Stimulated activated CD4-positive, alpha-beta T cell treated with anti-CD3 and anti-CD28 coated beads, Interleukin-1b, Interleukin-23, amount 100 ng/mL, for 1 hour (primary cell): ENCODE measurements at places on chromosomes 7 and 10.
A peak's percentile ranks its signal among the peaks of the same experiment; 100 is the strongest.

DNA sequence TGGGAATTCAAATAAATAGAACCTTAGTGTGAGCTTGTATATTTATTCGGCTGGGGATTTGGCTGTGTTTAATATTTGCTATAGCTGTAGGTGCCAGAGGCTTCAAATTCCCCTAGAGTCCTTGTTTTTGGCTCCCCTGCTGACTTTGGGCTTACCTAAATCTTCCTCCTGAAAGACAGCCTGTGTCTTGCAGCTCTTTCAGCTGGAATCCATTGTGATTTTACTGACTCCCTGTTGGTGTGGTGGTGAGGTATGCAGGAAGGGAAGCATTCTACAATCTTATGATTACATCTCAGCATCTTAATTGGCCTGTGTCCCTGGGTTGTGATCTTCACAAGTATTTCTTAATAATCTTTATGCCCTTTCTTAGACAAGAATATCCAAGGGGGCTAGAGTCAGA, 25.9 kb downstream of the FOXI2 start:
- no peak for DNase-seq

DNA sequence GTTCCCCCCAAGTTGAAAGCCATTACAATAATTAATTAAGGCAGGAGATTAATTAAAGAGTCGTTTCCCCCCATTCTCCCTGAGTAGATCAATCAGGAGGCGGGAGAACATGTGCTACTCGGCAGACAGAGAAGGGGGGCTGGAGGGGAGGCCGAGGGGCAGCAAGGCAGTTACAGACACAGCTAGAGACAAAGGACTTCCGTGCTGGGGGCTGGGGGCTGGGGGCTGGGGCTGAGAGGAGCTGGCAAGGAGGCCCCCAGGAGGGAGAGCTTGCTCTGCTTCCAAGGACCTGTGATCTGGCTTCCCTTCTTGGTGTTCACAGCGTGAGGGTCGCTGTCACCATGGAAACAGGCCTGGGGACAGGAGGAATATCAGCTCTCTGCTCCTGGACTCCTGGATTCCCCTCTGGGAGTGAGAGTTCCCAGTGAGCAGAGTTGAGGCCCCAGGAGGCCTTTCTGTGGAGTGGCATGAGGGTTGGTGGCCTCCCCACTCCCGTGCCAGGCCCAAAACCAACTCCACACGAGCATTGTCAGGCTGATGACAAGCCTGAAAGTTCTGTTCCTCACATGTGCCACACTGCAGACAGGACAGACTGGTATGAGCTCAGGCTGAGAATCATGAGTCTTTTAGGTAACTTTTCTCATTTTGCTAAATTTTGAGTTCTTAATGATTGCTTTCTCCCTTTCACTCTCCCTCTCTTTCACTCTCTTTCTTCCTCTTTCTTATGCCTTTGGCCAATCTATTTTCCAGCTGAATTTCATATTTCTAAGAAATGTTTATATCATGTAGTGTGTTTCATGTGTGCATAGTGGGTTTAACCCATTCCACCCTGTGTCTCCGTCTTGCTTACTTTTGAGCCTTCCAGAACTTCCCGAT, 16.4 kb downstream of the FAM241B start:
- no peak for DNase-seq

DNA sequence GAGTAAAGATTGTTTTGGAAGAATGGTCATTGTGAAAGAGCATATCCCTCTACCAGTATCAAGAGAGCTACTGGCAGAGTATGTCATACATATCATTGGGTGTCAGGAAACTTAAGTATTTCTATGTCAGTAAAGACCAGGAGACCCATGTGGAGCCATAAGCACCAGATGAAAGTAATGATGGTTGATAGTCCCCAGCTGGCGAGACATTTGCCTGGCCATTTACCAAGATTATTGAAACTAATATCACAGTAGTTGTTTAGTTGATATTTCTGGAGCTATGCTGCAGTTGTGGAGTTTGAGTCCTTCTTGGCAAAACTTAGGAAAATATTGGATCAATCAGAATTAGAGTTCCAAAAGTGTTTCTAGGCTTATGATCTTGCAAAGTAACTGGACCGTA, 114.8 kb downstream of the SNX10 start:
- no peak for DNase-seq

DNA sequence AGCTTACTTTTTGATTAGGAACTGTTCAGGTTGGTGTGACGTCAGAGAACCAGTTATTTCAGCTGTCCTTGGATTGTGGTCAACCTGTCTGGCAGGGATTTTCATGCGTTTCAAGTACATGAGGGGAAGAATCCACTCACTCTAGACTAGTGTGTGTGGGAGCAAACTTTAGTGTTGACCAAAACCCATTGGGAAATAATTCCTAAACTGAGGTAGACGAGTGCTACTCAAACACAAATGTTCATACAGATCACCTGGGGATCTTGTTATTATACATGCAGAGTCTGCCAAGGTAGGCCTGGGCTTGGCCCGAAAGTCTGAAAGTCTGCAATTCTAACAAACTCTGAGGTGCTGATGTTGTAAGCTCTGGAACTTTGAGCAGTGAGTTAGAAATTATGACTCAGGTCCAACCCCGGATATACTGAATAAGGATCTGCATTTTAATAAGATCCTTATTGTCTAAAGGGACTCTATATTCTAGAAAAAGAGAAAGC, 111.1 kb upstream of the CREB5 start:
- DNase-seq: no peak

DNA sequence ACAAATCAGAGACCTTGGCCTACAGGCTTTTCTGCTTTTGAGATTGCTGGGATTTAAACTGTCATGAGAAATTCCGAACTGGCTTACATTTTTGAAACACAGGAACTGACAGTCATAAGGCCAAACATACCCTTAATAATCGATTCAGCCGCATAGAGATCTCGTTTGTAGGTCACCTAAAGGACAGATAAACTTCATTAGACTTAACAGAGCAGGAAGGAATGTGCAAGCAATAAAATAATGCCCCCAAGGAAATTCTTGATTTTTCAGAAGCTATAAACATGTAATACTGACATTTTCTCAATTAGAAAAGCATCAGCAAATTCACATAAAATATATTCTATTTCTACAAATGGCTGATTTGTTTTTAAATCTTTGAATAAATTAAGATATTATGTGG, 120.0 kb downstream of the CRPPA start:
- DNase-seq: no peak

DNA sequence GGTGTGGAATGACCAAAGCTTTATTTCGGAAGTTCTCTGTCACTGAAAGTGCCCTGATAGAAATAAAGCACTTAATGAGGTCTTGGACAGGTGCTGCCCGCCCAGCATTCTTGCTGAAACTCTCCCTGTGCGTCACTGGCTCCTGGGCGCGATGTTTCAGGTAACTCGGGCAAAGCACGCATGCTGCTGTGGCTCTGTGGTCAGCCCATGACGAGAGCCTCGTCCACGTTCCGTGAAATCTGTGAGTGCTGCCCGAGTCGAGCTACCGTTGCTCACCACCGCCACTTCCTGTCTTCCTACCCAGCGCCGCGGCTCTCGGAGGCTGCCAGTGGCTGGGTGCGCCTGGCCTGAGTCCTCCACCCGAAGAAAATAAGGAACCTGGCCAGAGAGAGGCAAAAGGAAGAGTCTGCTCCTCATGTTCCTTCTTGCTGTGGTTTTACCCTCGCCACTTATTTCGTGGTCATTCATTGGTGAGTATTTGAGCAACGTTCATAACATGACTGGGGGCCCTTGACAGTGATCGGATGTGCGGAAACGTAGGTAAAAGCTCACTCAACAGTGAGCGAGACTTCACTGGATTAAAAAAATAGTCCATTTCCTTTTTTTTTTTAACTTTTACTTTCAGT, 95.5 kb downstream of the MAP3K8 start:
- peak; percentile 37 for DNase-seq

GRCh38 chr10:1177936-1178335, 121.8 kb downstream of the WDR37 start:
- no peak for DNase-seq

- no peak for DNase-seq
Observed at GRCh38 chr10:131033166-131034085, 278.1 kb downstream of the TCERG1L start.

- no peak for DNase-seq
Observed at GRCh38 chr10:96532523-96532922, 18.8 kb upstream of the TLL2 start.

DNA sequence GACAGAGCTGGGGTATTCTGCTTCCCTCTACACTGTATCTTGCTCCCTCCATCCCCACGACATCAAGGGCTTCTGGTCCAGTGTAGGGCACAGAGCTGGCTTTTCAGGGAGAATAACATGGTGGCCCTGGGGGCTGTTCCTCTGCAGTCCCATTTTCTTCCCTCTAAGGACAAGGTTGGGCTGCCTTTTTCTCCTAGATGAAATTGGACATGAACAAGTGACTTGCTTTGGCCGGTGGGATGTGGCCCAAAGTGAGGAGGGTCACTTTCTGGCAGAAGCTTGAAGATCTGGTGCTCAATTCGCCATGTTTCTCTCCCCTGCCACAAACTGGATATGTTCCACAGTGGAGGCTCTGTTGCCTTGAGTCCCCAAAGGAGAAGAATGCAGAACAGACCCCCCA, 235.7 kb downstream of the EMX2 start:
- DNase-seq: no peak

GRCh38 chr7:27248911-27249723, 6.5 kb downstream of the EVX1 start:
- no peak for DNase-seq

GRCh38 chr7:140831724-140832123, 93.0 kb downstream of the BRAF start:
- DNase-seq: no peak

DNA sequence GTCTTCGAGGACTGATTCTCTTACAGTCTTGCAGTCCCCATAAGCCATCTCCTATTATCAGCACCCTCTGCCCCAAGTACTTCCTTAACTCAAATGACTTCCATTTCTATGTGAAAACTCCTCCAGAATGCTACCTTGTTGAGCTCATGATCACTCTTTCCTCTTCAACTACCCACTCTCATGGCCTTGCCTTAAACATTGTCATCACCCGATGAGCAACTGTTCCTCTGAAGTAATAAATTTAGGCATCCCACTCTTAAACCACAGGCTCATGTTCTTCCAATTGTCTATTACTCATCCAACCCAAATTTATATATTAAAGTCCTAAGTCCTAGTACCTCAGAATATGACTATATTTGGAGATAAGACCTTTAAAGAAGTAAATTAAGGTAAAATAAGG, 152.9 kb downstream of the C1GALT1 start:
- DNase-seq: no peak

- no peak for DNase-seq
Observed at GRCh38 chr10:91017198-91017597, 96.3 kb upstream of the ANKRD1 start.

DNA sequence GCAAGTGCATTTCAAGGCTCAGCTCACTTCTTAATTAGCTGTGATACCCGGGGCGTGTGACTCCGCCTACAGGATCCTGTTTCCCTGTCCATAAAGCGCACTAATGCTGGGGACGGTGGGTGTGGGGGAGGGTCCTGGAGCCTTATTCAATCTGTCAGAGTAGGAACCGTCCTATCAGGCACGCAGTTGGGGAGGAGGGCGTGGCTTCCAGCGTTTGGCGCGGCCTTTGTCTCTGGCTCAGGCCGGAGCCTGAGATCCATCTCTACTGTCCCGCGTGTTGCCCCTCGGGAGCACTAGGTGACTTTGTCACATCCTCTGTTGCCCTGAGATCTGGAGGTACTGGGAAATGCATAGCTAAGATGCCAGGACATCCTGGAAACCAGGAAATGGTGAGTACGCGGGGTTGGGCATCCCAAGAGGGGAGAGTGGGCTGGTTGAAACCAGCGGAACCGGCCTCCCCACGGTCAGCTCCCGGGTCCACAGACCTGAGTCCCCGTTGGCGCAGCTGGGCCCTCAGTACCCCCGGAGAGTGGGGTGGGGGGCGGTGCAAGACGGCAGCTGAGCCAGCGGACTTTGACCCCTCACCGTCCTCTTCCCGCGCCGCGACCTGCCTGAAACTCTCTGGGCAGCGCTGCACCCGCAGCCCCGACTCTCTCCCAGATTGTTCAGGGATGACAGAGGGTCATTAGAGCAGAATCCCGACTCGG, 104.4 kb upstream of the ZNF92 start:
- DNase-seq: no peak

- no peak for DNase-seq
Observed at GRCh38 chr10:101968940-101969321, 87.0 kb downstream of the ARMH3 start.

DNA sequence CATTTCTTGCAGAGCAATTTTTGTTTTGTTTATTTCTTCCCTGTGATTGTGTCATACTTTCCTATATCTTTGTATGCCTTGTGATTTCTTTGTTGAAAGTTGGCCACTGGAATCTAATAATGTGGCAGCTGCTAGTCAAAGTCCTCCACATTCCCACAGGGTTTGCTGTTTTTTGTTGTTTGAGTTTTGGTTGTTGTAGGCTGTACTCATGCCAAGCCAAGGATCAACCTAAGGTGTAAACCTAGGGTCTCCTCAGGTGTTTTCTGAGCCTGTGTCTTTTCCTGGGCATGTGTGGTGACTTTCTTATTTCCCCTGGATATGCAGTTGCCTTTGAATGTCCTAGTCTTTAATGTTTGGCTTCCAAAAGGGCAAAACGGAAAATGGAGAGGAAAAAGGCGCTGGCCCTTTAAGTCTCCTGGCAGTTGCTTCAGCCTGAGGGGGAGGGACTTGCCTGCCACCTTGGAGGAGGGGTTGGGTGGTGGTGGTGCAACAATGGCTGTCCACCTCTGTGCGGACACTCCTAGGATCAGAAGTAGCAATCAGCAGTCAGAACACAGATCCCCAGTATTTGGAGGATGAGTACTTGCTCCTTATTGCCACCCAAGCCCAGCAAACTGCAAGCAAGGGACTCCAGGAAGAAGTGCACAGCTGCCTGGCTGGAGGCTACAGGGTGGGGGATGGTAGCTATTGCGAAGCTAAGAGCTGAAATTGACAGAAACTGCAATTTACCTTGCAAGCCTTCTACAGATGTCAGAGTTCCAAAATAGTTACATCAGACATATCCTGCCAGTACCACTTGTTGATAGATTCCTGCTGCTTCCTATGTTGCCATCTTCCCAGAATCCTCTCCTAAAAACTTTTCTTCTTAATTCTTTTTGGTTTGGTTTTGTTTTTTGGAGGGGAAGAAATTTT, 5.6 kb upstream of the ZNF518A start:
- no peak for DNase-seq

GRCh38 chr7:31724696-31725095, 37.7 kb downstream of the PPP1R17 start:
- no peak for DNase-seq

- DNase-seq: no peak
Observed at GRCh38 chr7:781186-781849, 51.0 kb upstream of the SUN1 start.

DNA sequence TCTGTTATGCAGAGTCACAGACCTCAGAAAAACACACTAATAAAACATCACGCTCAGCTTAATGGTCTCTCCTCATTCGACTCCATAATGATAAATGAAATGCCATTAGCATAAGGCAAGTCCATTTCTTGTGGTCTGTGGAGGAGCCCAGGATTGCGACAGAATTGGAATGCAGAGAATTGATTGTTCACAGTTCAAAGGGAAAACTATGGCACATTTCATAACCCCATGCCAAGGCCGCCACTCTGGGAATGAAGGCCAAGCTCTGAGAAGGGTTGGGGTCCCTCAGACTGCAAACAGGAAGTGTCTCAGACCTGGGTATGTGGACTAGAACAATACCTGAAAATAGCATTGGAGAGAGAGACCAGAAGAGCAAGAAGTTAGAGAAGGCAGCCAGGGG, 398.9 kb downstream of the ADRA2A start:
- no peak for DNase-seq

- DNase-seq: no peak
Observed at GRCh38 chr10:61904733-61905725, 3.5 kb downstream of the ARID5B start.

GRCh38 chr7:135160858-135161653, 9.5 kb downstream of the CYREN start:
- no peak for DNase-seq

GRCh38 chr7:147861058-147861716, 729.4 kb upstream of the C7orf33 start:
- DNase-seq: no peak

GRCh38 chr10:129893104-129894089, 70.7 kb downstream of the EBF3 start:
- no peak for DNase-seq
